Stimulated activated CD4-positive, alpha-beta T cell treated with anti-CD3 and anti-CD28 coated beads, Interleukin-15, amount 100 ng/mL, for 24 hours (primary cell): ENCODE measurements at places on chromosomes 16 and 17.

- no peak for DNase-seq
These were observed 353.5 kb downstream of the TOX3 start for GRCh38 chr16:52193441-52193840.

GRCh38 chr17:38705803-38706504 is 881 bp downstream of the MLLT6 start:
- DNase-seq = peak; percentile 62

- DNase-seq = peak; percentile 43
These were observed 1.0 kb downstream of the AMZ2 start for GRCh38 chr17:68248891-68249290.

GRCh38 chr16:67190448-67191399 is 788 bp upstream of the EXOC3L1 start:
- DNase-seq = no peak

DNA sequence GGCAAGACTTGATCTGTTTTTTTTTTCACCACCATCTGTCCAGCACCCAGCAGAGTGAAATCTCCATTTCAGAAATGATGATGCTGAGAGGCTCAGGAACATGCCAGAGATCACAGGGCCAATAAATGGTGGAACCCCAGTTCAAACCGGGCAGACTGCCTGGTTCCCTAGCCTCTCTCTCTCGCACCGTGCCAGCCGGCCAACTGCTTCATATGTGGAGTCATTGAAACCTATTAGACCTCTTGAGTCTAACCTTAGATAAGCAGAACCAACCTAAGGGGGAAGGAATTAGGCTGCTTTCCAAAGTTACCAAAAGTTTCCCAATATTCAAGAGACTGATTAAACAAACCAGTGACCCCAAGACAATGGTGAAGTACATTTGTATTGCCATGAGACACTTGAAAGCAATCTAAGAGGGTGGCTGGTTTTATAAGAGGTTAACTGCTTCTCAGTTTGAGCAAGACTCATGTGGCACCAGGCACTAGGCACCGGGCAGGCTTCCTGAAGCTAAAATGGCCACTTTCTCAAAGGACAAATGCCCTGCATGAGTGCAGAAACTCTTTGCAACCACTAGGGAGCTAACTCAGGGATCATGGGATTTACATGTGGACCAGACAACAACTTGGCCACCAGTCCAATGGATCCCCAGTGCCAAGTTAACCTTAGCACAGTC is 18.4 kb downstream of the TOX3 start:
- no peak for DNase-seq

DNA sequence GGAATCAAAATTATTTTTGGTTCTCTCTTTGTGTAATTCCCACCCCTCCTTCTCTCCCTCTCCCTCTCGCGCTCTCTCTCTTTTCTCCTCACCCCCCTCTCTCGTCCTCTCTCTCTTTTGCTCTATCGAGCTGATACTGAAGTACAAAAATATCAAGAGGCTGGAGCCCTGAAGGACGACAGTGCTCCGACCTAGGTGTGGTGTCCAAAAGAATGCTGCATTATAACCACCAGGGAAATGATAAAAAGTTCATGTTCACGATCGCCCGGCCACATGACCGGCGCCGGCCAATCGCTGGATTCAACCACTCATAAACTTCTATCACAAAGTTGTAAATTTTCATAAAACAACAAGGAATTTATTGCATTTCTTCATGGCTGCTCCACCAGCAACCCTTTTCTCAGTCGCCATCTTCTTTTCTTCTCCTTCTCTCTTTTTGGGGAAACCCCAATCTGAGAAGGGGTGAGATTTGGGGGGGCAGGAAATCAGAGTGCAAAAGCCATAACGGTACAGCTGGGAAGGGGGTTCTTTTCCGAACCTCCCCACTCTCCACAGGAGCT is at the start of gene HOXB6:
HOXB6 (minus strand) TSS at position 217 of the 560 bp plus-strand sequence. CDS start 6,836 bp downstream, outside the sequence.
- no peak for DNase-seq

DNA sequence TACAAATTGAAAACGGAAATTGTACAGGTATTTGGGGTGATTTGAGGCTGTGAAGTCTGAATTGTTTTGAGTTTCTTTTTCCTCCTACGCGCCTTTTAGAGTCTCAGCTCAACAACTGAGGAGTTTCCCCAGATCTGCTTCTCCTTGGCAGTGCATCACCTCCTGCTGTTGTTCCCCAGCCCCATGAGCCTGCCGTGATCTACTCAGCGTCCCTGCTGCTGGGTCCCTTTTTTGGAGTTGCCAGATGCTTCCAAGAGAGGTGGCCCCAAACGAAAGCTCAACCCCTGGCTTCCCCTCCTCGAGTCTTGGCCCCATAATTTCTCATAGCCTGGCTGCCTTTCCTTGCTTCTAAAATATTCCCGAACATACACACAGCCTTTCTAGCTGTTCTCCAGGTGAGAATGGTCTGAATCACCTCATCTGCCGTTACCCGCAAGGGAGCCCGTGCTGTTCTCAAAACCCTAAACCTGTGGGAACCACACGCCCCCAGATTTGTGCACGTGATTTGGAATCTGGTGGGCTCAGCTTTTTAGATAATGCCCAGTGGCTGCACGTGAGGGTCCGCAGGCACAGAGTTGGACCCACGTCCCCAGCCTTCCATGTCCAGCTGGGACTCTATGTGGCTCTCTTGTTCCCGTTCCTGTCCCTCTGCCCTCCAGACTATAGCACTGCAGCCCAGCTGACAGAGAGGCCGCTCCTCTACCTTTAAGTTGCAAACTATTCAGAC is 179.1 kb upstream of the CHMP6 start:
- peak; percentile 38 for DNase-seq

GRCh38 chr16:71344315-71344905 is 14.1 kb upstream of the CALB2 start:
- no peak for DNase-seq

GRCh38 chr16:88489163-88489741 is 36.2 kb downstream of the ZFPM1 start:
- DNase-seq = no peak

- no peak for DNase-seq
These were observed 1.7 kb upstream of the ITGAE start for GRCh38 chr17:3802461-3803307.

GRCh38 chr17:16371742-16372141 is 9.1 kb upstream of the UBB start:
- no peak for DNase-seq

DNA sequence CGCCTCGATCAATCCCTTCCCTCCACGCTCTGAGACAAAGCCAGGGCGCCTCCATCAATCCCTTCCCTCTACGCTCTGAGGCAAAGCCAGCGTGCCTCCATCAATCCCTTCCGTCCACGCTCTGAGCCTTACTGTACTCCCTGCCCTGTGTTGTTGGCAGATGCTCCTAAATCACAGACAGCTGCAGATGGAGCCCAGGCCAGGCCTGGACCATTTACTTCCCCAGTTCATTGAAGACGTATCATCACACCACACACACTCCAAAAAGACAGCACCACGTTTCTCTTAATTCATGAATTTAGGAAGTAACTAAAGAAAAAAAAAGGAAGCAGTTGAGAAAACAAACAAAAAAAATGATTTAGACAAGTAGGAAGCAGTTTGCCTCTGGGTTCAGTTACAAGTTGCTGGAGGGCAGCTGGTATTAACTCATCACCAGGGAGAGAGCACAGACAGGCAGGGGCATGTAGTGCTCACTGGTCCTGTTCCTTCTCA is 7.4 kb upstream of the CD300LD start:
- no peak for DNase-seq

GRCh38 chr16:54116124-54116655 is 170.4 kb downstream of the IRX3 start:
- DNase-seq = no peak
